WTC11 (cell line): ENCODE measurements at places on chromosomes 2 and 18. TPM values are rescaled to one million over a fixed set of nuclear protein-coding genes. Genes with fewer than 3 reads are reported as not detected.

DNA sequence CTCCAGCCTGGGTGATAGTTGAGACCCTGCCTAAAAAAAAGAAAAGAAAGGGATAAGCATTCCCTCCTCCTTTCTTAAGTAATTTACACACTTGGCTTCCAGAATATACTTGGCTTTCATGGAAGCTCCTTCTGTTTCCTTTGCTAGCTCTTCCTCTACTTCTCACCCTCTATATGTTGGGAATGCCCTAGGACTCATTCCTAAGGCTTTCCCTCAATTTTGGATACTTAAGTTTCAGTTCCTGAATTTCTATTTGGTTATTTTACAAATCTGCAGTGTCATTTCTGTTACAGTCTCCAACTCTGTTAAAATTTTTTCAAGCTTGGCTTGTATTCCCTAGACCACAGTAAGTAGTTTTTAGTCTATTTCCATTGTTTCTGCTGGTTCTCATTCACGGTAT is 23.6 kb downstream of the SP3 start:
- H3K36me3 ChIP-seq = no peaks in the 10 kb centered on the region
- H3K4me3 ChIP-seq = no peak overlapping the region
- no peaks in the 10 kb centered on the region for H3K27me3 ChIP-seq

- no peak overlapping the region for H3K4me3 ChIP-seq
- no peak overlapping the region for H3K27ac ChIP-seq
- DNase-seq = no peak
- no peaks in the 10 kb centered on the region for H3K4me1 ChIP-seq
- H3K27me3 ChIP-seq = no peaks in the 10 kb centered on the region
Measured at GRCh38 chr2:78455586-78455985, 569.9 kb upstream of the REG3G start.

DNA sequence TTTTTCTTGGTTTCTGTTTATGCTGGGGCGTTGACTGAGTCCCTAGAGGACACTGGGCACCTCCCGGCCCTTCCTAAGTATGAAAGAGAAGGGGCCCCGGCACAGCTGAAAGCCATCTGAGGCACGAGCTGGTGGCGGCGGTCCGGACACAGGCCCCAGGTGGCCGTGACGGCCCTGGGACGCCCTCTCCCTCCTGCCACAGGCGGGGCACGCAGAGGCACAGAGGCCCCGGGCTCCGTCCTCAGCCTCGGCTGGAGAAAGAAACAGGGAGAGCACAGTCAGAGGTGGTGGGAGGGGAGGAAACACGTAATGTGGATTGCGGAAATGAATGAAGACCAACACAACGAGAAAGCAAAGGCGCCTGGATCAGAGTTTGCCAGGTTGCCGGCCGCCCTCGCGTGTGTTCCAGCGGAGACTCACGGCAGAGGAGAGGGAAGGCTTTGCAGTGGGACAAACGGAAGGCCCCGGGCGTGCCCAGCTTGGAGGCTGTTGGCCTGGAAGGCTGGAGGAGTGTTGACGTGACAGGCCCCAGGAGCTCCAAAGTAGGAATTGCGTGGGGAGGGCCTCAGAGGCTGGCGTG is 119.1 kb downstream of the PTGR3 start:
- no peak overlapping the region for H3K4me3 ChIP-seq
- peaks cover 13% of the 10 kb centered on the region for H3K4me1 ChIP-seq
- no peaks in the 10 kb centered on the region for H3K27me3 ChIP-seq
- peaks cover 9% of the 10 kb centered on the region for H3K36me3 ChIP-seq
- no peak overlapping the region for H3K27ac ChIP-seq

- no peak for DNase-seq
- H3K4me1 ChIP-seq = no peaks in the 10 kb centered on the region
- no peaks in the 10 kb centered on the region for H3K27me3 ChIP-seq
- H3K4me3 ChIP-seq = no peak overlapping the region
- no peaks in the 10 kb centered on the region for H3K36me3 ChIP-seq
Measured at GRCh38 chr18:48727681-48728080, 188.8 kb downstream of the CTIF start.

The IL36A gene
- total RNA-seq = not detected in 3 replicates

DNA sequence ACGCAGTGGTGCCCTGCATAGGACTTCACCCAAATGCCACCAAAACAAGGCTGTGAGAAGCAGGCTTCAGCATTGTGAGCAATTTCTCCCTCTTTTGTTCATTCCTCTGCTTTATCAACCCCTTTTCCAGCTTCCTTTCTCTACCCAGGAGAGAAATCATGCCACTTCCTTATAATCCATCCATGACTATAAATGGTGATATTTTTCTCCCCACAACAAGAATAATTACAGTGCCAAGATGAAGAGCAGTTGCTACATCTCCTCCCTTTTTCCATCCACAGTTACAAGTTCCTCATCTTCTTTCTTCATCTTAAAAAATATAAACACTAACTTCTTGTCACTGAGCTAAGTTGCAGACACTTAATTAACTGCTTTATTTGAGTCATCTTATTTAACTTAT is 167.2 kb downstream of the ANTXR1 start:
- no peak overlapping the region for H3K4me3 ChIP-seq
- peaks cover 16% of the 10 kb centered on the region for H3K36me3 ChIP-seq
- no peaks in the 10 kb centered on the region for H3K27me3 ChIP-seq
- DNase-seq = no peak

The TNFRSF11A gene
- total RNA-seq = 3.9 to 4.9 TPM (median 4.7 TPM) in 3 replicates

GRCh38 chr2:35347561-35347960 is 1008.0 kb upstream of the CRIM1 start:
- no peak overlapping the region for H3K27ac ChIP-seq
- DNase-seq = no peak
- peaks cover 3% of the 10 kb centered on the region for H3K36me3 ChIP-seq
- H3K27me3 ChIP-seq = no peaks in the 10 kb centered on the region
- H3K4me3 ChIP-seq = no peak overlapping the region

- H3K4me1 ChIP-seq = peaks cover 30% of the 10 kb centered on the region
- no peak overlapping the region for H3K27ac ChIP-seq
- H3K27me3 ChIP-seq = peaks cover 31% of the 10 kb centered on the region
- no peak for DNase-seq
- no peaks in the 10 kb centered on the region for H3K36me3 ChIP-seq
- no peak overlapping the region for H3K4me3 ChIP-seq
Measured at GRCh38 chr2:219969508-219969907, 342.1 kb downstream of the SLC4A3 start.

The EMILIN2 gene
- 11.7 to 13.0 TPM (median 11.8 TPM) in 3 replicates for total RNA-seq

The OTOS gene
- total RNA-seq = not detected in 3 replicates

The B3GNT7 gene
- total RNA-seq = 151 to 197 TPM (median 194 TPM) in 3 replicates

DNA sequence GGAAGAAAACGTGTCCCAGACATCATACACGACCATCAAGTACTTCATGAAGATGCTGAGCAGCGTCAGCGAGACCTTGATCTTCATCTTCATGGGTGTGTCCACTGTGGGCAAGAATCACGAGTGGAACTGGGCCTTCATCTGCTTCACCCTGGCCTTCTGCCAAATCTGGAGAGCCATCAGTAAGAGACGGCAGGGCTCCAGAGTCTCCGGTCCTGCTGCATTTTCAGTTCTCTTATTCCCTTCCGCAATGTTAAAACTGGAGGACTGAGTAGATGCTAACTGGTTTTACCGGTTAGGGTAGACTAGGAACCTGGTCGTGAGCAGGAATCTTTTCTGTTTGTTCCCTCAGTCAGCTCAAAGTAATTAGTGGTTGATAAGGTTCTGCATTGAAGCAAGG is 32.3 kb downstream of the SLC9A4 start:
- no peaks in the 10 kb centered on the region for H3K36me3 ChIP-seq
- H3K27ac ChIP-seq = no peak overlapping the region
- no peaks in the 10 kb centered on the region for H3K4me1 ChIP-seq
- no peak overlapping the region for H3K4me3 ChIP-seq
- no peak for DNase-seq

DNA sequence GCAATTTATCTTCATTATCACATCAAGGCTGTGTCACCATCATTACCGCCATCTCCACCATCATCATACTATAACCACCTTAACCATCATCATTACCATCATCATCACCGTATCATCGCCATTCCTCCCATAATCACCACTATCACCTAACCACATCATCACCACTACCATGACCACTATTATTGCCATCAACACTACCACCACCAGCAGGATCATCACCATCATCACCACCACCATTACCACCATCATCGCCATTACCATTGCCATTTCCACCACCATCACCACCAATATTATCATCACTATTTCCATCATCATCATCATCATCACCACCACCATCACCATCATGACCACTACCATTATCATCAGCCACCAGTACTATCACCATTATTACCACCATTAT is 314.4 kb downstream of the CYP26B1 start:
- no peaks in the 10 kb centered on the region for H3K36me3 ChIP-seq
- DNase-seq = no peak
- no peak overlapping the region for H3K27ac ChIP-seq
- no peak overlapping the region for H3K4me3 ChIP-seq

The WDR43 gene
- total RNA-seq = 92.4 to 112 TPM (median 103 TPM) in 3 replicates

- no peaks in the 10 kb centered on the region for H3K27me3 ChIP-seq
- H3K36me3 ChIP-seq = no peaks in the 10 kb centered on the region; the same call in 1 of the 2 replicates
- no peak for DNase-seq
- peaks cover 9% of the 10 kb centered on the region for H3K4me1 ChIP-seq
Measured at GRCh38 chr2:147639891-147640290, 204.9 kb upstream of the ACVR2A start.

The PIEZO2 gene
- total RNA-seq = 10.7 to 16.9 TPM (median 15.1 TPM) in 3 replicates

DNA sequence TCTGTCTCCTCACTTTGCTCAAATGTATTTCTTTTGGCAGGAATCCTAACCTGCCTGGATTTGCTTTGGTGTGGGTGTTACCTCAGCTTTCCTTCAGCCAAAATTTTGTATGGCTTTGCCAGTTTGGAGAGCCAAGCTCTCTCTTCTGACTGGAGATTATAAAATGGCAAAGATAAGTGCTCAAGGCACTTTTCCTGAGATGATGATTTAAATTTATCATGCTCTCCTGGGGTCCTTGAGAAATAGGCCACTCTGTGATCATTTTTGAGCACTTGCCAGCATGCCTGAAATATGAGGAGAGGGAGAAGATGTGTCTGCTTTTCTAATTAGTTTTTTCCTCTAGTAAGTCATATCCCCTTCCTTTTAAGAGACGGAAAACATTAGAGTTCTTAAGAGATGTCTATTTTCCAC is 683.0 kb downstream of the SLC4A3 start:
- DNase-seq = no peak
- H3K27ac ChIP-seq = no peak overlapping the region
- no peaks in the 10 kb centered on the region for H3K36me3 ChIP-seq
- H3K4me1 ChIP-seq = 0 out of 2 replicates have a peak, but pooled peaks cover 2% of the 10 kb centered on the region
- H3K27me3 ChIP-seq = no peaks in the 10 kb centered on the region

GRCh38 chr2:131519466-131519865 is 8.2 kb upstream of the CCDC74A start:
- H3K36me3 ChIP-seq = peaks cover 14% of the 10 kb centered on the region
- peaks cover 4% of the 10 kb centered on the region; the same call in 1 of the 2 replicates for H3K4me1 ChIP-seq
- no peak overlapping the region for H3K27ac ChIP-seq
- no peaks in the 10 kb centered on the region for H3K27me3 ChIP-seq

DNA sequence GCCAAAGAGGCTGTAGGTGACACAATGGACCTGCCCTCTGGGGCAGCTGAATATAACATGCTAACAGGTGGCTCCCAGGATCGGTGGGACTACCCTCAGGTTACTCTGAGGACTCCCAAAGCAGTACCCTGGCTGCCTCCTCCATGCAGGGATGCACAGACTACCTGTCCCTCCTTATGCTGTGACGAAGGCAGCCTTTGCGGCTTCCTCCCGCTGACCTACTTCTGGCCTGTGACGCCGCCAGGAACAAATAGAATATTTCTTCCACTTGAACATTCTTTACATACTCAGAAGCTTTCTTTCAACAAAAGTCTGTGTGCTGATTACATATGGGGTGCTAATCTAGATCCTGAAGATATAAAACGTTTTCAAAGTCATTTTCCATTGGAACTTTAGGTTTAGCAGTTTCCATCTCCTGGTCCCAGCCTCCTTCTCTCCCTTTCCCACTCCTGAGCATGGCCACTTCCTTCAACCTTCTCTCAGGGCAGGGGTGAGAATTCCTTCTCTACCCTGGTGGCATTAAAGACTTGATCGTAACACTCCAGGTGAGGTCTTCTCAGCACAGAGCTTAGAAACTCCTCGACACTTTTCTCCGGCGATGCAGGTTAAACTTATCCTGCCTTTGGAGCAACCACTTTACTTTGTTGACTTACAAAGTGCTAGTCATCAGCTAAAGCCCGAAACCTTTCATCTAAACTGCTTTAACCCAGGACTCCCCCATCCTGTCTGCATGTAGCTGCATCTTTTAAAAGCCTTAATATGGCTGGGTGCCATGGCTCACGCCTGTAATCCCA is 58.9 kb upstream of the STK17B start:
- no peaks in the 10 kb centered on the region for H3K27me3 ChIP-seq
- H3K27ac ChIP-seq = no peak overlapping the region
- DNase-seq = no peak
- no peaks in the 10 kb centered on the region for H3K36me3 ChIP-seq
- H3K4me1 ChIP-seq = no peaks in the 10 kb centered on the region
- H3K4me3 ChIP-seq = no peak overlapping the region

DNA sequence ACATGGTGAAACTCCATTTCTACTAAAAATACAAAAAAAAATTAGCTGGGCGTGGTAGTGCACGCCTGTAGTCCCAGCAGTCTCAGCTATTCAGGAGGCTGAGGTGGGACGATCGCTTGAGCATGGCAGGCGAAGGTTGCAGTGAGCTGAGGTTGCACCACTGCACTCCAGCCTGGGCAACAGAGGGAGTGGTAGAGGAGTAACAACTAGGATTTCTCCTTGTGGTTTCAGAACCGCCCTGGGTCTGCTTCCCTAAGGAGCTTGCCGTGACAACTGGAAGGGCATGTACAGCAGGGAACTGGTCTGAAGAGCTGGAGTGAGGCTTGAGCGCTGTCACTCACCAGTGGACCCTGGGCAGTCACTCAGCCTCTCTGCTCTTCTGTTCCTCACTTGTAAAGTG is 29.1 kb downstream of the REEP1 start:
- no peak for DNase-seq
- peaks cover 8% of the 10 kb centered on the region for H3K4me1 ChIP-seq
- H3K36me3 ChIP-seq = no peaks in the 10 kb centered on the region

The AKAIN1 gene
- total RNA-seq = not detected in 3 replicates

DNA sequence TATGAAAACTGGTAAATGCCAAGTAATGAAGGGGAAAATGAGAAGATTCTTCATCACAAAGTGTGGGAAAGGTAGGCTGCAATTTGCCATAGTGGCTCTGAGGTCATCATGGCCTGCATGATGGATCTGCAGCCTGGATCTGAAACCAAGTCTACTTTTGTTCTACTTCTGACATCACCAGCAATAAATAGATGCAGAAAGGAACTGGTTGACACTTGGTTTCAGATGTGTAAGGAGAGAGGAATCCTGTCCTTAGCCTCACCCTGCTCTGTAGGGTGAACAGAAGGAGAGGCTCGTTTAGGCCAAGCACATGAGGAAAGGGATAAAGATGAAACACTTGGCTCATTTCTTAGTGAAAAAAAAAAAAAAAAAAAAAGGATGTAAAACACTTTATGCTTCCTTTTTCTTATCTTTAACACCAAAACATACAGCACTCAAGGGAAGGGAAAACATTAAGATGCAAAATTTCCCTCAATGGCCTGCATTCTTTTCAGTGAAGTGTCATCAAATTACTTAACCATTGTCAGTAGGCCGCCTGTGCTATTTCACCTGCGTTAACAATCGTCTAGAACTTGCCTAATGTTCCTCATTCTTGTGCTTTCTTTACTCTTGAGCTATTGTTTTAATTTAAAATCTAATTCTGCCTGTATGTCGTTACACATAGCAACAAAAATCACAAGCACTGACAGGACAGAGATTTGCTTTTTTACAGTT is 3.9 kb downstream of the NEB start:
- no peak overlapping the region for H3K4me3 ChIP-seq
- no peaks in the 10 kb centered on the region for H3K27me3 ChIP-seq
- H3K27ac ChIP-seq = peak overlapping the region; percentile 72
- peaks cover 53% of the 10 kb centered on the region for H3K4me1 ChIP-seq
- DNase-seq = no peak

- H3K27ac ChIP-seq = no peak overlapping the region
- H3K27me3 ChIP-seq = peaks cover 6% of the 10 kb centered on the region; the same call in 1 of the 2 replicates
- H3K4me3 ChIP-seq = no peak overlapping the region
- no peak for DNase-seq
Measured at GRCh38 chr2:136023416-136023815, 38.0 kb upstream of the DARS1 start.
